ENCODE measurements at places on chromosomes 6 and 20.

DNA sequence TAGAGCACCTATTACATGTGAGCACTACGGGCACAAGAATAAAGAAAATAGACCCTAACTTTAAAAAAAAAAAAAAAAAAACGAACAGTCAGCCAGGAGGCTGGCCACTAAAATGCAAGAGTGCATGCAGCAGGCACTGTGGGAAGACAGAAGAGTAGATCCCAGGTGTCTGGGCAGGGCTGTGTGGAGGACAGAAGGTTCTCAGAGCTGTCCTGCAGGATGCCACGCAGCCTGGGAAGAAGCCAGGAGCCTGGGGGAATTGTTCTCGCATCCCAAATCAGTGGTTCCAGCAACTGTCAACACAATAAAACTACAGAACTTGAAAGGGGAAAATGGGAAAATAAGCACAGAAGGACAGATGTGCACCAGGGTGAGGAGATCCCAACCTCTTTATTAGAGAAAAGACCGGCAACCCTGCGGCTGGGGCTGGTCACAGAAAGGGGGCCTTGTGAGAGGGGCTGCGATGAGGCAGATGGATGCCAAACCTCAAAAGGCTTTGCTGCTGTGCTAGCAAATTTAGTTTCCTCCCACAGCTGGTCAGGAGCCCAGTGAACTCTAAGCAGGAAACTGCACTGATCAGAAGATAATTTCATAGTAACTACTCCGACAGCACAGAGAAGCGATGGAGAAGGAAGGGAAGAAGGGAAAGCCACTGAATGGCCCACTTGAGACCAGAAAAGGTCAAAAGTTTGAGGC, 30.9 kb downstream of the MAP3K5 start:
- DNase-seq, result no peak

DNA sequence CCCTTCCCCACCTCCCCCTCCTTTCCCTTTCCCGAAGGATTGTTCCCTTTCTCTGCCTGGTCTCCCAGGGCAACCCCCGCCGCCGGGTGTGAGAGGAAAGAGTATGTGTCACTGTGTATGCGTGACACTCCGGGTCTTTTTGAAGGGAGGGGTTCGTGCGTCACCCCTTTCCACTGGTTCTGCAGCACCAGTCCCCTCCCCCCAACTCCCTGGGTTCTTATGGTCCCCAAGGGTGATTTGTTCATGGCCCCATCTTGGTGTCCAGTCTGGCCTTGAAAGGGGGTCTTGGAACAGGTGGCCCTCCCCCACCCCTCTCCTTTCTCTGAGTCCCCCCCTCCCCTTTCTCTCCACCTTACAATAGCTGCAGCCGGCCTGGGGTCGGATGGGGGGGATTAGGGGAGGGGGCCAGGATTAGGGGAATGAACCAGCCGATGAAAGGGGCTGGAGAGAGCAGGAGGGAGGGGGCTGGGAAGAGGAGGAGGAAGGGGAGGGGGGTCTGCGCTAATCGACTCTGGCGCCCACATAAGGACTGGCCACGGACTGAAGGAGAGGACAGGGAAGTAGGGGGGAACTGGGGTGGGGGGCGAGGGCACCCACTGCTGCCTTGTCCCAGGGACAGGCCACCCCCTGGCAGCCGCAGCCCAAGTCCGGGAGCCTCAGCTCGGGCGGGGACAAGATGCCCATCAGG, 1.3 kb upstream of the RING1 start:
- DNase-seq, result no peak

- no peak for DNase-seq
Observed at GRCh38 chr20:40681684-40682083, 7.4 kb downstream of the MAFB start.

DNA sequence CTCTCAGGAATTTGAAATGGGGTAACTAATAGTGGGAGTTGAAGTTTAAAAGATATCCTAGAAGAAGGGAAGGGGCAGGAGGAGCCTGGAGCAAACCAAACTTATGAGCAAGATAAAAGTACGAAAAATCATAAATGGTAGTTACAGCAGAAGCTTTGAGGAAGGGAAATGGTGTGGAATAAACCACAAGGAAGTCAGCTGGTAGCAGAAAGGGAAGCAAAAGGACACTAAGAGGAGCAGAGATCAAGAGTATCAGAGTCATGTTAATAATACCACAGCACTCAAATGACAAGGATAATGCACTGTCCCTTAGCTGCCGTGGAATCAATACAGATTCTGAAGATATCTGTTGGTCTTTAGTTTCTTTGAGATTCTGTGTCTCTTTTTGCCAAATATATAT, 44.9 kb upstream of the CCDC28A start:
- DNase-seq, result no peak

GRCh38 chr20:58473453-58474425, 41.5 kb downstream of the APCDD1L start:
- no peak for DNase-seq

DNA sequence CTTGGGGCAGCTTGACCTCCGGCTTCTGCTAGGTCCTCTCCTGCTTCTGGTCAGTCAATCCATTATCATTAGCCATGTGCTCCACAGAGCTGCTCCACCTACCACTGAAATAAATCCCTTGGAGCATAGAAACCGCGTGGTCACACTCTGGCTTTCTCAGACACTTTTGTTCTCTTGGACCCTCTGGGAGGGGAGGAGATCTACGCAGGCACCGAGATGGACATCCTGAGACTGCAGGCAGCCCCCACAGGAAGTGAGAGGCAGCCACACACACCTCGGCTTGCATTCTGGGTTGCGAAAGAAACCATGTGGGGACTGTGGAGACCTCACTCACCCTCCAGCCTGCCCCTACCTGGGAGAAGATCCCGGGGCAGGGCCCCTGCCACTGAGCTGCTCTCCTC, 79.5 kb downstream of the FYN start:
- no peak for DNase-seq

- no peak for DNase-seq
Observed at GRCh38 chr6:63910863-63911551, 275.4 kb downstream of the PHF3 start.

- DNase-seq, result no peak
Observed at GRCh38 chr6:159427771-159428170, 258.6 kb downstream of the FNDC1 start.

- DNase-seq, result no peak
Observed at GRCh38 chr20:50744143-50744792, 12.9 kb downstream of the PARD6B start.

- no peak for DNase-seq
Observed at GRCh38 chr20:46362921-46363867, 43.2 kb downstream of the ELMO2 start.

Measured in cortex of kidney (tissue), 1 donor.